ENCODE measurements at places on chromosomes 7 and 10. TPM values are rescaled to one million over a fixed set of nuclear protein-coding genes. Genes with fewer than 3 reads are reported as not detected.

Gene BLVRA
- total RNA-seq = 36.4 TPM

- H3K4me3 ChIP-seq = no peak overlapping the region
- H3K27ac ChIP-seq = no peak overlapping the region
- no peaks in the 10 kb centered on the region for H3K36me3 ChIP-seq
- H3K27me3 ChIP-seq = peaks cover 8% of the 10 kb centered on the region
- no peaks in the 10 kb centered on the region for H3K4me1 ChIP-seq
Observed at GRCh38 chr7:33744293-33745075, 160.9 kb upstream of the BMPER start.

DNA sequence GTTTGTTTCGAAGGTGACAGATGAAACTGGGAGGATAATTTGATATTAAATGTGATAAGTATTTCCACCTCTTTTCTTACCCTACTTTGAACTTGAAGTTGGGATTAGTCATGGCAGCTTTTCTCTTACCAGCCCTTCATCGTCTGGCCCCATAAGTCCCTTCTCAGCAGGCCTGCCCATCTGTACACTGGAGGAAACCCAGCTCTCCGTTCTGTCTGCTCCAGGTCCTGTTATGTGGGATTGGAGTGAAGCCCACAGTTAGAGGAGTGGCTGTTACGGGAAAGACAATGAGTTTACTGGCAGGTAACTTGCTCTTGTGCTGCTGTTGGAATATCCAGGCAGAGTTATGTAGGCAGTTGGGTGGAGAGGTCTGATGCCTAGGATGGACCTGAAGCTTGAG, 127.3 kb downstream of the CAMK1D start:
- H3K4me3 ChIP-seq = no peak overlapping the region
- H3K4me1 ChIP-seq = no peaks in the 10 kb centered on the region
- no peak for DNase-seq
- no peaks in the 10 kb centered on the region for H3K36me3 ChIP-seq

DNA sequence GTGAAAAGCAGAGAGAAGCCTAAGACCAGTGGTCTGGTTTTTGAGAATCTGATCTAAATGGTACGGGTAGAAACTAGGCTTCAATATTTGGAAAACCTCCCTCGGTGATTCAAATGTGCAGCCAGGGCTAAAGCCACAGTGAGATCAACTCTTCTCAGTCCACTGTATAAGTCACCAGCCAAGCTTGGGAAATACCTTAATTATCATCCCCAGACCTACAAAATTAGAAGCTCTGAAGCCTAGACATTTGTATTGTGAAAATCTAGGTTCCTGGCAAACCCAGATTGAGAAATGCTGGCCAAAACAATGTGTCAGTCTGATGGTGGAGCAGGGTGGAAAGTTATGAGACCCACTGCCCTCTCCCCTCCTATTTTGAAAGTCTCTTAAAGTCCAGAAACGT, 131.7 kb downstream of the DGKI start:
- no peak overlapping the region for H3K27ac ChIP-seq
- no peak overlapping the region for H3K4me3 ChIP-seq
- peaks cover 55% of the 10 kb centered on the region for H3K27me3 ChIP-seq

Gene STMP1
- total RNA-seq = 60.4 TPM

DNA sequence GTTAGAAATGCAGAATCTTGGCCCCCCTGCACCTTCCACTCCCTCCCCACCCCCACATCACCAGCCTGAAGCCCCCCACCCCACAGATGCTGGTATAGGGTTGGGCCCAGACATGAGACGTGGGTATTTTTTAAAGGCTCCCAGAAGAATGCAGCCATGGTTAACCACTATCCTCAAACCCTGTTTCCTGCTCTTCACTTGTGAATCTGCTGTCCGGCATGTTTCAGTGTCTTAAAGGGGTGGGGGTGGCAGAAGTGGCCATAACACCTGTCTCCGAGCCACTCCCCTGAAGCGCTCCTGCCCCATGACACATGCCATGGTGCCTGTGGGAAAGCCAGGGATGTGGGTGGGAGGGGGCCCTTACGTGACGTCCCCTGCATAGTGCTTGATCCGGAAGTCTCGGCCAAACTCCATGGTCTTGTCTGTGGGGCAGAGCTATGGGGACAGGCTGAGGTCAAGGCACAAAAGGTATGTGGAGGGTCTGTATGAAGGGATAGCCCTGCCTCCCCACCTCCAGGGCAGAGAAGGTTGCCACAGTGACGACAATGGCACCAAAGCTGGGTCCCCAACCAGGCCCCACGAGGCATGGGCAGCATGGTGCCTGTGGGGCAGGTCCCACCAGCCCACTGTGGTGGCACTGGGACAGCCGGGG, 9.6 kb downstream of the MYO1G start:
- DNase-seq = no peak

Gene CCT6A
- 308 TPM for total RNA-seq

Measured in PC-9 (cell line).